ENCODE measurements at places on chromosomes 3 and 15. TPM values are rescaled to one million over a fixed set of nuclear protein-coding genes. Genes with fewer than 3 reads are reported as not detected.

DNA sequence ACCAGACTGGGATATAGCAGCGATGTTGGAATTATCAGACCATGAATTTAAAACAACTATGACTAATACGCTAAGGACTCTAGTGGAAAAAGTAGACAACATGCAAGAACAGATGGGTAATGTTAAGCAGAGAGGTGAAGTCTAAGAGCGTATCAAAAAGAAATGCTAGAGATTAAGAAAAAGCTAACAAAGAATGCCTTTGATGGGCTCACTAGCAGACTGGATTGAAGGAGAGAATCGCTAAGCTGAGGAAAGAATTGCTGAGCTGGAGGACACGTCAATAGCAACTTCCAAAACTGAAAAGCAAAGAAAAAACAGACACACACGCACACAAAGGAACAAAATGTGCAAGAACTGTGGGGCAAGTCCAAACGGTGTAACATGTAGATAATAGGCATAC is 20.0 kb upstream of the CMTM6 start:
- no peak for DNase-seq

Gene SCG3
- not detected for total RNA-seq

Gene CLDN11
- not detected for total RNA-seq

- DNase-seq, result no peak
Measured at GRCh38 chr3:21520106-21520963, 230.7 kb downstream of the ZNF385D start.

Gene FETUB
- total RNA-seq, result not detected

Gene CHRNB4
- total RNA-seq, result not detected

Gene IL20RB
- total RNA-seq, result 1.7 TPM

- DNase-seq, result no peak
Measured at GRCh38 chr3:112334691-112335433, 1.9 kb downstream of the CD200 start.

Gene ISLR
- total RNA-seq, result 0.12 TPM

DNA sequence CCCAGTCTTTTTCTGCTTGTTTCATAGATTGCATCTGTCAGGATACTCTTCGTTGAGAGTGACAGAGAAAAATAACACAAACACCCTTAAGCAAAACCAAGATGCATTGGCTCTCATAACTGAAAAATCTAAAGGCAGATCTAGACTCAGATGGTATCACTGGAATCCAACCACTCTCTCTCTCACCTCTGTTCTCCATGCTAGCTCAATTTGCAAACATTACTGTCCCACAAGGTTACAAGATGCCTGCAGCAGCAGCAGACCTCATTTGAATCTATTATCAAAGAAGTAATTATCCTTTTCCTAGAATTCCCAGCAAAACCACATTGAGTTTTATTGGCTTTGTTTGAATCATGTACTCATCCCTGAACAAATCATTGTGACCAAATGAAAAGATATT is 19.1 kb upstream of the PCOLCE2 start:
- DNase-seq, result no peak

GRCh38 chr3:69442771-69443311 is 57.0 kb upstream of the FRMD4B start:
- peak; percentile 65 for DNase-seq

Measured in activated T-cell treated with anti-CD3 and anti-CD28 coated beads, Interleukin-2, amount 50 U/mL, for 72 hours (primary cell).